Activated CD8-positive, alpha-beta T cell treated with anti-CD3 and anti-CD28 coated beads, Interleukin-2, amount 10 ng/mL, durations not matched to agents 7 days and 5 days (primary cell): ENCODE measurements at places on chromosomes 11 and 22. TPM values are rescaled to one million over a fixed set of nuclear protein-coding genes. Genes with fewer than 3 reads are reported as not detected.

The FAM118B gene
- total RNA-seq = 12.8 TPM

The GPHA2 gene
- not detected for total RNA-seq

The TBX10 gene
- total RNA-seq = not detected

The TMPRSS13 gene
- 1.8 TPM for total RNA-seq

DNA sequence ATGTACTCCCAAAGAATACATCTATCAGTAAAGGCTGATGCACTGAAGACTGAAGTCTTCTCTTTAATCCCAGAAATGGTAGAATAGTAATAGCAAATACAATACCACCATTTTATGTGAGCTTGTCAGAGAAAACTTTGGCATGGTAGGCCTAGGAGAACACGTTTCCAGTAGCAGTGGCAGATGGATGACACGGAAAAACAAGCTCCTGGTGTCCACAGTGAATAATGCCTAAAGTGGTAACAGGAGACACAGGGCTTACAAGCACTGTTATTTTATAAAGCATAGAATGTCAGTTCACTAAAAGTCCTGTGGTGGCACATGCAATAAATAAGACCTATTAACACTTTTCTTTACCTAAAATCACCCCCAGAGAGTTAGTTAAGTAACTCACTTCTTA lies 277.6 kb downstream of the TTC28 start:
- no peak overlapping the region for H3K27ac ChIP-seq
- DNase-seq = no peak
- H3K4me1 ChIP-seq = peaks cover 8% of the 10 kb centered on the region
- H3K4me3 ChIP-seq = no peak overlapping the region
- no peaks in the 10 kb centered on the region for H3K27me3 ChIP-seq

- no peak overlapping the region for H3K4me3 ChIP-seq
- H3K27ac ChIP-seq = no peak overlapping the region
- H3K36me3 ChIP-seq = no peaks in the 10 kb centered on the region
Measured at GRCh38 chr11:5021996-5022395, 24.3 kb upstream of the OR52J3 start.

DNA sequence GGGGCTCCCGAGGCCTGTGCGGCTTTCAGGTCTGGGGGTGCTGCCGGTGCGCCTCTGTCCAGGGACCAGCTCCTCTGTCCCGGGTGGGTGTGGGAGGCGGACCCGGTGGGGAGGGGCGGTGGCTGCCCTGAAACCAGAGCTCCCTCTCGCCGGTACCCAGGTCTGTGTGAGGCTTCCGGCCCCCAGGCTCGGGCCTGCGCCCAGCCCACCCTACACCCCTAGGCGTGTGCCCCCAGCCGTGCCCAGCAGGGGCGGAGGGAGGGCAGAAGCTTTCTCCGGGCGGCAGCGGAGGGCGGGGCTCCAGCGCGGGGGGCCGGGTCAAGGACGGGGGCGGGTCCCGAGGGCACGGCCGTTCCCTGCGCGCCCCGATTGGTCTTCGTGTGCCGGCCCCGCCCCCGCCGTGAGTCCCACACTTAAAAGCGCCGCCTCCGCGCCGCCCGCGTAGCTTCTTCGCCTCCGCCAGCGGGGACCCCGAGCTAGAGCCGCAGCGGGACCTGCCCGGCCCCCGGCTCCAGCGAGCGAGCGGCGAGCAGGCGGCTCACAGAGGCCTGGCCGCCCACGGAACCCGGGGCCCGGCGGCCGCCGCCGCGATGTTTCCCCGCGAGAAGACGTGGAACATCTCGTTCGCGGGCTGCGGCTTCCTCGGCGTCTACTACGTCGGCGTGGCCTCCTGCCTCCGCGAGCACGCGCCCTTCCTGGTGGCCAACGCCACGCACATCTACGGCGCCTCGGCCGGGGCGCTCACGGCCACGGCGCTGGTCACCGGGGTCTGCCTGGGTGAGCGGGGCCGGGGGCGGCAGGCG lies 616 bp downstream of the PNPLA2 start:
- peaks cover 17% of the 10 kb centered on the region for H3K4me1 ChIP-seq
- peak overlapping the region; percentile 77 for H3K27ac ChIP-seq
- peak; percentile 93 for DNase-seq
- peaks cover 5% of the 10 kb centered on the region for H3K36me3 ChIP-seq
- H3K27me3 ChIP-seq = no peaks in the 10 kb centered on the region

DNA sequence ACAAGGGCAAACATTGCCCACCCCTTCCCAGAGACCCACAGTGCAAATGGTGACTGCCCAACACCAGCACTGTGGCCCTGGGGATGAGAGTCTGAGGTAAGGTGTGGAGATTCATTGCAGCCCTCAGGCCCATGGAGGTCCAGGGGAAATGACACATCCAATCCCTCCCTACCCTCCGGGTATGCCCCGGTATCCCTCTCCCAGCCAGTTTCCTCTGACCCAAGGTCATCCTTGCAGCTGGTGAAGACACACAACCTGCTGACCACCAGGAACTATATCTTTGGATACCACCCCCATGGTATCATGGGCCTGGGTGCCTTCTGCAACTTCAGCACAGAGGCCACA lies 18.9 kb upstream of the UVRAG start:
- no peaks in the 10 kb centered on the region for H3K36me3 ChIP-seq
- peaks cover 5% of the 10 kb centered on the region for H3K4me1 ChIP-seq
- no peaks in the 10 kb centered on the region for H3K27me3 ChIP-seq
- no peak overlapping the region for H3K27ac ChIP-seq
- no peak overlapping the region for H3K4me3 ChIP-seq
- no peak for DNase-seq

GRCh38 chr11:84503503-84503902 lies 1123.6 kb downstream of the DLG2 start:
- no peak overlapping the region for H3K27ac ChIP-seq
- no peak overlapping the region for H3K4me3 ChIP-seq
- H3K27me3 ChIP-seq = no peaks in the 10 kb centered on the region
- no peaks in the 10 kb centered on the region for H3K4me1 ChIP-seq
- no peak for DNase-seq

- no peaks in the 10 kb centered on the region for H3K27me3 ChIP-seq
- no peak overlapping the region for H3K4me3 ChIP-seq
- peak overlapping the region; percentile 25 for H3K27ac ChIP-seq
- DNase-seq = peak; percentile 83
- H3K4me1 ChIP-seq = peaks cover 5% of the 10 kb centered on the region
- peaks cover 16% of the 10 kb centered on the region for H3K36me3 ChIP-seq
Measured at GRCh38 chr11:68447015-68447801, 13.3 kb upstream of the PPP6R3 start.

DNA sequence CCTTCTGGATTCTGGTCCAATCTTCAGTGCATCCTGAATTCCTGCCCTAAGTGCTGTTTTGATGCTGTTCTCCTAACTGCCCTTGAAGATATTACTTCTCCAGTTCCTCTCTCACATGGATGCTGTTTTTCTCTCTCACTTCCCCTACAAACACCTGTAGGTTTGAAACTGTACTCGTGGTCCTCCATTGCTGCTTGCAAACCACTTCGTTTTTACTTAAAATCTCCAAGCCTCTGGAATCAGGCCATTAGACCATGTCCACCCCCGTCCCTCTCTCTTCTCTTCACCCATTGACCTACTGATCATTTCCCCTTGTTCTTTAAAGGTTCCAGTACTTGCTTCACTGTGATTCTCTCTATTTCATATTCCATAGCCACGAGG lies 988.1 kb downstream of the NTM start:
- H3K4me3 ChIP-seq = no peak overlapping the region
- no peak for DNase-seq
- H3K36me3 ChIP-seq = no peaks in the 10 kb centered on the region

DNA sequence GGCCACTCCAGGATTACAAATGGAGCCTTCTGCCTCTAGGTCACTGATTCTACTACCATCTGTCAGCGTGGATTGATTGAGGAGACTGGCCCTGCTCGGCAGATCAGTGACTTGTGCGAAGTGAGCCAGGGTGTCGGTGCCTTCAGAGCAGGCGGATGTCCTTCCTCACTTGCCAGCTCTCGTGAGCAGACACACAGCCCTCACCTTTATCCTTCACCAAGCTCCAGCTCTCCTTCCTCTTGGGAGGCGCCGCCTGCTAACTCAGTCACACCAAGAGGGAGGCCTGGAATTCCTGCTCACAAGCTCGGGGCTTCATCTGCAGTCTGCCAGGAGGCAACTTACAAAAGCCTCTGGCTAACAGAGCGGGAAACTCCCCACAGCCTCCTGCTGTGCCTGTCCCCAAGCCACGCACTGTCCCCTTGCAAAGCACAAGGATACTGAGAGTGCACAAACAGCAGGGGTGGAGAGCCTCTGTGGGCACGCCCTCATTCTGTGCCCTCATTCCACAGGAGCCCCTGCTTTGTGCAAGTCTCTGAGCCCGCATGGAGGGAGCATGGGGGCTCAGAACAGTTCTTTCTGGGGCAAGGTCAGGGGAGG lies 3.5 kb upstream of the TCF20 start:
- H3K27ac ChIP-seq = no peak overlapping the region
- peaks cover 13% of the 10 kb centered on the region for H3K4me1 ChIP-seq
- no peak for DNase-seq
- no peak overlapping the region for H3K4me3 ChIP-seq

- H3K4me1 ChIP-seq = peaks cover 37% of the 10 kb centered on the region
- no peaks in the 10 kb centered on the region for H3K36me3 ChIP-seq
- H3K27ac ChIP-seq = peak overlapping the region; percentile 40
- no peak overlapping the region for H3K4me3 ChIP-seq
Measured at GRCh38 chr22:36424901-36425579, 37.3 kb upstream of the MYH9 start.

- peaks cover 10% of the 10 kb centered on the region for H3K4me1 ChIP-seq
- no peaks in the 10 kb centered on the region for H3K36me3 ChIP-seq
- no peak overlapping the region for H3K27ac ChIP-seq
- peak overlapping the region; percentile 62 for H3K4me3 ChIP-seq
Measured at GRCh38 chr11:35617316-35617686, 959 bp upstream of the FJX1 start.
